ENCODE measurements at places on chromosomes 2 and 18.
A peak's percentile ranks its signal among the peaks of the same experiment; 100 is the strongest.

DNA sequence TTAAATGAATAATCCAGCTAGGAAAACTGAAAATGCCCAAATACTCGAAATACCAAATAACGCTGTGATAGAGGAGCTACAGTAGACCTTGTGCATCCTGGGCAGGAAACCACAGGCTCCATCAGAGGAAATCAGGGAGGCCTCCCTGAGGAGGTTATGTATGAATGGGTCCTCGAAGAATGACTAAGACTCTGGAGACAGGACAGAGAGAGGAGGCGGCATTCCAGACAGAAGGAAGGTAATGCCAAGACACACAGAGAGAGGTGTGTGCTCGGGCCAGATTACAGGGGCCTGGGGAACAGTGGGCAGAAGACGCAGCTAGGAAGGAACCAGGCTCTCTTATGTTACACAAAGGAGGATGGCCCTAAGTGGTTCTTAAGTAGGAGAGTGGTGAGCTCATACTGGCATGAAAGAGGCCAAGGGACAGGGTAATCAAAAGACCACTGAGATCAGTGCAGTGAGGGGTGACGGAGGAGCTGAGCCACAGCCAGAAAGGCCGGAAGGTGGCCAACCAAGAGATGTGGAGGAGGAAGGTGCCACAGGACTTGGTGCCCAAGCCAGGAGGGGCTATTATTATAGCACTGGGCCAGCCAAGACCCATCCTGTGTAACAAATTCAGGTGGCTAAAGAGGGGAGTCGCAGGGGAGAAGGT lies 9.9 kb downstream of the ST3GAL5 start:
- no peak for DNase-seq

DNA sequence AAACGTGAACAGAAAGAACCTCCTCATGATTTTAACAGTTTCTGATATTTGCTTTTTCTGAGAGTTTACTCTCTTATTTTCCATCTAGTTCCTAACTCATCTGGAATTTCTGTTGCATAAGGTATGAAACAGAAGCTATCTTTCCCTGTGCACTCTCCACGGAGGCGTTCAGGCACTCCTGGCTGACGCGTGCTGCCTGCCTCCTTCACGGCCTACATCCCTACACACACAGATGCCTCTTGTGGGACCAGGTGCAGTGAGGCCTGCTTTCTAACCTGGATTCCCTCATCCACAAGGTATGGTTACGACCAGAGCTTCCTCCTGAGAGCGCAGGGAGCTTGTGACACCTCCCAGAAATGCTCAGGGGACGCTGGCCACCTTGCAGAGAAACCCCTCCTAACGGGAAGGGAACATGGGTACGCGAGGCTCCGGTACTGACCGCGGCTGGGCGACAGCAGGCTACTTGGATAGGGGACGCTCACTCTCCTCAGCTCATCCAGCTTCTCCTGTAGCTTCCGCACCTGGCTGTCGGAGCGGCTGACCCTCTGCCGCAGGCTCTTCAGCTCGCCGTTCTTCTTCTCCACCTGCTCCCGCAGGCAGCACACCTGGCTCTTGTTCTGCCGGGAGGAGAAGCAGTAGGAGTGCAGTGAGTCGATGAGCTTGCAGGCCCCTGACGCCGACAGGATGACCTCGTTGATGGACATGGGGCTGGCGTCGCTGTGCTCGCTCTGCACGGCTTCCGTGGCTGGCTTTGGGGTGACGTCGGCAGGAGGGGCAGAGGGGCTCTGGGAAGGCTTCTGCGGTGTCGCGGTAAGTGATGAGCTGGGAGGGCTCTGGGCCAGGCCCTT lies 4.3 kb downstream of the THAP4 start:
- no peak for DNase-seq

GRCh38 chr2:45182667-45183295 lies 173.5 kb upstream of the SIX2 start:
- no peak for DNase-seq

- no peak for DNase-seq
These were observed 251.5 kb upstream of the MGAT5 start for GRCh38 chr2:134002391-134002790.

DNA sequence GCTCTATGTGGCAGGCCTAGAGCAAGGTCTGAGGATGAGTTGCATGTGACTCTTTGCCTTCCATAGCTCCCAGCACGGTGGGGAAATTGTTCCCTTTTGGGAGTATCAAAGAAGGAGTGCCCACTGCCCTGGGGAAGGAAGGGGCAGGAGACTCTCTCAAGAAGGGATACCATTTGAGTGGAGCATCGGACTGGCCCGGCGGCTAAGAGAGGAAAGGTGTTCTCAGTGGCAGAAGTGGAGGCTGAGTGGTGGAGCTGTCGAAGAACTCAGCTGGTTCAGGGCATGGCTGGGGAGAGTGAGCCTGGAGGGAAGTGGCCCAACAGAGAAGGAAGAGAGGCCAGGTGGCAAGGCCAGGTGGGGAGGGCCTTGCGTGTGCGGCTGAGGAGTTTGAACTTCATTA lies 235.2 kb downstream of the DYSF start:
- no peak for DNase-seq

DNA sequence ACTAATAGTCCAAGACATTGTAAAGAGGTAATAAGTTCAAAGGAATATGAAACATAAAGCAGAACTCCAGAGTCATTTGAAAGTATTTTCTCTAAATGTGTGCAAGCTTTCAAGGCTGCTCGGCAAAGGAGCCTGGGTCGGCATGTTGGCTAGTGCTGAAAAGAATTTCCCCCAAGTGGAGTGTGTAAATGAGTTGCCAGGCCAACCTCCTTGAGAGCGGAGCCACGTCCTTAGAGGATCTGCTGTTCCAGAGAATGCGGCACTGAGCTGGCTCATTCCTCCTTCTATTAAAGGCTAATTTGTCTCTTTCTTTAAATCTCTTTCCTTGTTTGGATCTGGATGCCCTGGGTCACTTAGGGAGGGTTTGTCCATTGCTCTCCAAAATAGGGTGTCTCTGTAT lies 127.5 kb downstream of the RDH14 start:
- DNase-seq: no peak

DNA sequence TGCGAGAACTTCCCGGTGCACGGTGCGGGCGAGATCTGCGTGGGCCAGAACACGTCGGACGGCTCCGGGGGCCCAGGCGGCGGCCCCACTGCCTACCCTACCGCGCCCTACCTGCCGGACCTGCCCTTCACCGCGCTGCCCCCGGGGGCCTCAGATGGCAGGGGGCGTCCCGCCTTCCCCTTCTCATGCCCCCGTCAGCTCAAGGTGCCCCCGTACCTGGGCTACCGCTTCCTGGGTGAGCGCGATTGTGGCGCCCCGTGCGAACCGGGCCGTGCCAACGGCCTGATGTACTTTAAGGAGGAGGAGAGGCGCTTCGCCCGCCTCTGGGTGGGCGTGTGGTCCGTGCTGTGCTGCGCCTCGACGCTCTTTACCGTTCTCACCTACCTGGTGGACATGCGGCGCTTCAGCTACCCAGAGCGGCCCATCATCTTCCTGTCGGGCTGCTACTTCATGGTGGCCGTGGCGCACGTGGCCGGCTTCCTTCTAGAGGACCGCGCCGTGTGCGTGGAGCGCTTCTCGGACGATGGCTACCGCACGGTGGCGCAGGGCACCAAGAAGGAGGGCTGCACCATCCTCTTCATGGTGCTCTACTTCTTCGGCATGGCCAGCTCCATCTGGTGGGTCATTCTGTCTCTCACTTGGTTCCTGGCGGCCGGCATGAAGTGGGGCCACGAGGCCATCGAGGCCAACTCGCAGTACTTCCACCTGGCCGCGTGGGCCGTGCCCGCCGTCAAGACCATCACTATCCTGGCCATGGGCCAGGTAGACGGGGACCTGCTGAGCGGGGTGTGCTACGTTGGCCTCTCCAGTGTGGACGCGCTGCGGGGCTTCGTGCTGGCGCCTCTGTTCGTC lies 1.7 kb downstream of the FZD7 start:
- DNase-seq: peak; percentile 83

DNA sequence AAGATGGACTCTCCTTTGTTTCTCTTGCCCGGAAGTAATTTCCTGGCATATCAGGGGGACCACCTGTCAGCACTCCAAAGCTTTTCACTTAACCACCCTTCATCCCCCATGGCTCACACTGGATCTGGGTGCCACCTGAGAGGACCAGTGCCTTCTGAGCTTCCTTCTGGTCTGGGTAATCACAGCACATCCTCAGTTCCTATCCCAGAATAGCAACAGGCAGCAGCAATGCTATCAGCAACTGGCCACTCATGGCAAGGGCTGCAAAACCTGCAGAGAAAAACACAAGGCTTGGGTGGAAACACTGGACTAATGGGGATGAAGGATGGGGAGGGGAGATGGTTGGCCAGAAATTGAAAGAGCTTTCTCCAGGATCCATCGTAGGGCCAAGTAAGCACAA lies 59.9 kb upstream of the STPG4 start:
- DNase-seq: peak; percentile 58

- DNase-seq: peak; percentile 85
These were observed 11.1 kb downstream of the CLEC4F start for GRCh38 chr2:70808983-70809958.

DNA sequence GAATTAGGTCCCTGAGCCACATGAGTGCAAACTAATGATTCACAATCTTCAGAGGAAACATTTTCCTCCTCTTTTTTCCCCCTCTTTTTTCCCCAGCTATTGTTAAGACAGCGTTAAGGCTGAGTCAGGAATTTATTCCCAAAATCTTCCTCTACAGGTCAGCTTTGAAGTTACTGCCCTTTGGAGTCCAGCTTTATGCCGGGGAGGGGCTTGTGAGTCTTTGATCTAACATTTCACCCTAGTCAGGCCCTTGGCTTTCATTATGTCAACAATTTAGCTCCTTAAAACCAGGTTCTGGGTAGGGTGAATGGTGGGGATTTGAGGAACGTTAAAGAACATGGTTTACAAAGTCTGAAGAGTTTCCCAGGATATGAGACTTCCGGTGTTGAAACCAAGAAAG lies 91.0 kb upstream of the LYPD1 start:
- DNase-seq: no peak

DNA sequence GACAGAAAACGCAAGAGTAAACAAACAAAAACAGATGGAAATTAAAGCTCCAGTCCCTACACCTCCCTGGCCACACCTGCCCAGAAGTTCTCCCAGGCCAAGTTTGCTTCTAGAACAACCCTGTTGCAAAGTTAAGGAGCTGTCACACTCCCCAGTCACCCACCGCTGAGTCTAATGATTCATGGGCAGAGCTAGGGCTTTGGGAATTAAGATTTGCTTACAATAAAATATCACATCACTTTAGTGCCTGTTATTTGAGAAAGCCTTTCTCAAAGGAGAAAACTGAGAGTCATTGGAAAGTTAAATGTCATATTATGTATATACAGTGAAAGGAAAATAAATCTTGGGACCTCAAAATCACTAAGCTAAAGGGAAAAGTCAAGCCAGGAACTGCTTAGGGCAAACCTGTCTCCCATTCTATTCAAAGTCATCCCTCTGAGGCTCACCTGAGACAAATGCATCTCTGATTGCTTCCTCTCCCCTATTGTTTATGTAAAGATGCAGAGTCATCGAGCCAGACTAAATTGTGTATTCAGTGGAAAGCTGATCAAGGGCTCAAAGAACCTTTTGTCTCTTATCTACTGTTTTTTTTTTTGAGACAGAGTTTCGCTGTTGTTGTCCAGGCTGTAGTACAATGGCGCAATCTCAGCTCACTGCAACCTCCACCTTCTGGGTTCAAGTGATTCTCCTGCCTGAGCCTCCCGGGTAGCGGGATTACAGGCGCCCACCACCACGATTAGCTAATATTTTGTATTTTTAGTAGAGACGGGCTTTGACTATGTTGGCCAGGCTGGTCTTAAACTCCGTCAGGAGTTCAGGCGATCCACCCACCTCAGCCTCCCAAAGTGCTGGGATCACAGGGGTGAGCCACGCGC lies 2.8 kb downstream of the CRYGB start:
- no peak for DNase-seq

DNA sequence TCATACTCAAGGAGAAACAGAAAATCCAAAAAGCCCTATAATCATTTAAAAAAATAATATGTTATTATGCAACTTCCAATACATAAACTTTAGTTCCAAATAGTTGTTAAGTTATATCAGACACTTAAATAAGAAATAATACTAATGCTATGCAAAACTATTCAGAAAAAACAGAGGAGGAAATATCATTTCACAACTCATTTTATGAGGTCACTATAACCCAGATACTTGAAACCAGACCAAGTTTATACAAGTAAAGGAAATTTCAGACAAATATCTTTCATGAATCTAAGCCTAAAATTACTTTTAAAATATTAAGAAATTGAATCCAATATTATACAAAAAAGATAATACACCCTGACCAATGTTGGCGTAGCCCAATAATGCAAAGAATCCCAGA lies 260.8 kb downstream of the CD226 start:
- no peak for DNase-seq

GRCh38 chr2:39558906-39559305 lies 106.8 kb upstream of the TMEM178A start:
- DNase-seq: no peak

DNA sequence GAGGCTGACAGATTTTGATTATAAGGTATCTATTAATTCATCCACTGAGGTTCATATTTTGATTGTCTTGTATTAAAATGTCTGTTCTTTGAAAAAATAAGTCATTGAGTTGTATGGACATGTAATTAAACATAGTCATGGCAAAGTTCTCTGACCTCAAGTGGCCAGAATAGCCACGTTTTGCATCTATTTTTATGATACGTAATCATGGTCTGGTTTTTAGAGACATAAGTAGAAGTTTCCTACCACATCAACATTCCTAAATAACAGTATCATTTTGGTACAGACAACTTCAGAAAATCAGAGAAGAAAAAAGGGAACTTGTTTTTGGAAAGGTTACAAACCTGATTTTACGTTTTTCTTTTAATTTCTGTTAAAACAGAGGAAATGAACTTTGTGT lies 47.6 kb downstream of the COL5A2 start:
- DNase-seq: no peak

GRCh38 chr2:23385748-23386338 lies 864 bp downstream of the KLHL29 start:
- DNase-seq: no peak

GRCh38 chr2:191023235-191023679 lies 9.3 kb upstream of the STAT1 start:
- DNase-seq: no peak

DNA sequence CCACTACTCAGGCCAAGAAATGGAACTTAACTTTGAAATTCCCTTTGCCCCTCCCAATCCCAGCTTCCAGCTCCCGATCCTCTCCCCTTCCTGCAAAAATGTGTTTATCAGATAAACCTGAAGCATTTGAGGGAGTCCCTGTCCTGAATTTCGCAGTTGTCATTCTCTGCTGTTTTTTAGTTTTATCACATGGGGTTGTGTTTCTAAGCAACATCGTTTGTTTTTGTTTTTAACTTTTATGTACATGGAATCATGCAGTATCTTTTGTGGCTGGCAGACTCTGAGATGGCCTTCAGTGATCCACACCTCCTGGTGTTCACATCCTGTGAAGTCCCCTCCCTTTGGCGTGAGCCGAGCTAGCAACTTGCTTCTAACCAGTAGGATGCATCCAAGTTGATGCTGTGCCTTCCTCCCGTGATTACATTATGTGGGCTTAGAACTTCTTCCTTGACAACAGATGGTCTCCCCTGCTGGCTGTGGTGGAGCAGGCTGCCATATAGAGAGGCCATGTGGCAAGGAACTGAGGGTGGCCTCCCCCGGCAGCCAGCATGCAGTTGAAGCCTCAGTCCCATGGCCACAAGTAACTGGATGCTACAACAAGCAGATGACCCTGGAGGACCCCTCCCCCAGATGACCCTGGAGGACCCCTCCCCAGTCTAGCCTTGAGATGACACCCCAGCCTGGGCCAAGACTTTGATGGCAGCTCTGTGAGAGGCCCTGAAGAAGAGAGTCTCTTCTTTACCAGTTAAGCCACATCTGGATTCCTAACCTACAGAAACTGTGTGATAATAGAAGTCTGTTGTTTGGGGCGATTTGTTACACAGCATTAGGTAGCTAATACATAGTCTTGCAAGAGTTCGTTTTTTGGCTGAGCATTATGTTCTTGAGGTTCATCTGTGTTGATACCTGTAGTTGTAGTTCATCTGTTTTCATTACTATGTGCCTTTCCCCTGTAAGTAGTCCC lies 27.7 kb downstream of the SH3BP4 start:
- peak; percentile 18 for DNase-seq

Measured in NCI-H524 (cell line).